ENCODE measurements at places on chromosomes 6 and 20. TPM values are rescaled to one million over a fixed set of nuclear protein-coding genes. Genes with fewer than 3 reads are reported as not detected.

Gene ADTRP
- 0.69 TPM for total RNA-seq

GRCh38 chr6:37673436-37673835 is 24.2 kb downstream of the MDGA1 start:
- no peak for DNase-seq

DNA sequence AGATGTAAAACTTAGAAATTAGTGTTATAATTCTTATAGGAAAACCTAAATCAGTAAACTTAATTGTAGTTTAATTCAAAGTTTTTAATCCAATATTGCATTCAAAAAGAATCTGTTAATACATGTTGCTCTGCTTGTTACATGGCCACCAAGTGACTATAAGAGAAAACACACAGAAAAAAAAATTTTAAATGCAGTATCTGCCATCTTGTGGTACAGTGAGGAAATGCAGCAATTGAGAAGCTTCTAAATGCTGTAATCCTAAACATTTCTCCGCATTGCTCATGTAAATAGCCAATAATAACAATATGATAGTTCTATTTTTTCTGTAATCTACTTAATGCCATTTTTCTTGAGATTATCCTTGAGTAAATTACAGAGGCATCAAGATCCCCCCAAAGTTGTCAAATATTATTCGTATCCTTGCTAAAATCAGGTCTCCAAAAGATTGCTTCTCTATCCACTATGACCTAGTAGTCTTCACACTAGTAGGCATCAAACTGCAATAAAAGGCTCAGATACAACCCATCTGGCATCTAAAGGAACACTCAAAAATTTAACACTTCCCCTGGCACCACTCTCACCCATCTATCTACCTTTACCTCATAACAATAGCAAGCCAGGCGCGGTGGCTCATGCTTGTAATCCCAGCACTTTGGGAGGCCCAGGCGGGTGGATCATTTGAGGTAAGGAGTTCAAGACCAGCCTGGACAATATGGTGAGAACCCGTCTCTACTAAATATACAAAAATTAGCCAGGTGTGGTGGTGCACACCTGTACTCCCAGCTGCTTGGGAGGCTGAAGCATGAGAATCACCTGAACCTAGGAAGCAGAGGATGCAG is 34.6 kb downstream of the HDAC2 start:
- DNase-seq: peak; percentile 37

DNA sequence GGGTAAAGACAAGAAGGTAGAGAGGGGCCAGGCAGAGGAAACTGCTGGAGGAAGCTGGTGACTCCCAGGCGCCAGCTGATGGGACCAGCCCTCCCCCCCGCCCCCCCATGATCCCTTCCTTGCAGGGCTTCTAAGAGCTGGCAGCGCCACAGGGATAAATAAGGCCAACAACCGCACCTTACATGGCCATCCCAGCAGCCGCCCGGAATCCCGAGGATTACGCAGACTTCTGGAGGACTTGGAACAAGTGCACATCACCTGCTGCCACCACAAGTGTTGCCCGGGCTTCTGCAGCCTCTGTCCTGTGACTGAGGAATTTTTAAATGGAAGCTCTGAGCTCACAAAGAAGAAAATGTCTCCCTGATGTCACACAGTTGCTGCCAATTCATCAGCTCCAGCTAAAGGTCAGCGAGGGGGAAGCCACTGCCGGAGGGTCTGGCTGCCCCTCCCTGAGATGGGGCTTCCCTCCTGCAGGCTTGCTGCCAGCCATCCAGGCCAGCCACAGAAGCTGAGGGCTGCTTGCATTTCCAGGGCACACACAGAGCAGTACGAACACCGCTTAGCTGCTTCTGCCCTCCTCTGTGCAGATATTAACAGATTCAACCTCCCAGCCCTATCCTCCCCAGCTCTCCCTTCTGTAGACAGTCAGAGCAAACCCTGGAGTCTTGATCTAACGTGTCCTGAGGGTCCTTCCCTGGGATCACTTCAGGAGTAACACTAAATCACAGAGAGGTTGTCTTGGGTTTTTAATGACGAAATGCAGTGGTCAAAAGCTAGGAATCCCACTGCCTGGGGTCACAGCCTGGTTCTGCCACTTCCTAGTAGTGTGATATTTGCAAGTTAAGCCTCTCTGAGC is 38.6 kb upstream of the PIM1 start:
- peak; percentile 75 for DNase-seq

GRCh38 chr6:107196152-107196551 is 80.8 kb upstream of the BEND3 start:
- no peak for DNase-seq
